Bronchial epithelial cell (primary cell): ENCODE measurements at places on chromosomes 1 and 21.

- DNase-seq, result no peak
Measured at GRCh38 chr1:214493126-214493796, 58.1 kb downstream of the PTPN14 start.

DNA sequence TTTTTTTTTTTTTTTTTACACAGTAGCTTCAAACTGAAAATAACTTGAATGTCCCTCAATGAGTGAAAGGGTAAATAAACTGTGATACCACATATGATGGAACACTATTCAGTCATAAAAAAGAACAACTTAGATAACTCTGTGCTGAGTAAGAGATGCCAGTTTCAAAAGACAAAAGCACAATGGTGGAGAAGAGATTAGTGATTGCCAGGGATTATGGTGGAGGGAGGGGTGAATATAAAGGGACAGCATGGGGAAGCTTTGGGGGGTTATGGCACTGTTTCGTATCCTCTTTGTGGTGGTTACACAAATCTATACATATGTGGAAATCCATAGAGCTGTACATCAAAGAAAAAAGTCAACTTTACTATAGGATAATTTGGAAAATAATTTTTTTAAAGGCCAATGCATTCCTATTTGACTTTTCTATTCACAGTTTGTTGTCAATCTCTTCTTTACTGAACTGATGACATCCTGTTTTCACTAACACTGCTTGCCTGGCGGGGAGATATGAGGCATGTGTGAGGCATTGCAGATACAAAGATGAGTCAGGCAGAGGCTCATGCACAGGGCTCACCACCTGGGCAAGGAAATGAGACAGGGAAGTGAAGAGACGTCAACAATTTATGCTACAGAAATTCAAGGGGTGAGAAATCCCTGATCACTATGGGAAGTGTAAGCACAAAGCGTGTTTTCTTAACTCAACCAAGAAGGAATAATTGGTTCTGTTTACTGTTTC lies 302.7 kb downstream of the DUSP10 start:
- DNase-seq, result peak; percentile 98

GRCh38 chr1:218983433-218983832 lies 190.2 kb upstream of the LYPLAL1 start:
- no peak for DNase-seq

- no peak for DNase-seq
Measured at GRCh38 chr1:220910021-220910420, 30.8 kb downstream of the HLX start.

DNA sequence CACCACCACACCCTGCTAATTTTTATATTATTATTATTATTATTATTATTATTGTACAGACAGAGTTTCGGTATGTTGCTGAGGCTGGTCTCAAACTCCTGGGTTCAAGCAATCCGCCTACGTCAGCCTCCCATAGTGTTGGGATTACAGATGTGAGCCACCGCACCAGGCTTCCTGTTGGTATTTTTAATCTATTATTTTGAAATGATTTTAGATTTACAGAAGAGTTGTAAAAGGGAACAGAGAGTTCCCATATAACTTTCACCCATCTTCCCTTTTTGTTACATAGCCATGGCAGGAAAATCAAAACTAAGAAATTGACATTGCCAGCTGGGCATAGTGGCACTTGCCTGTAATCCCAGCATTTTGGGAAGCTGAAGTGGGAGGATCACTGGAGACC lies 42.9 kb upstream of the CITED4 start:
- DNase-seq, result no peak

GRCh38 chr1:2412773-2413494 lies 570 bp upstream of the PEX10 start:
- no peak for DNase-seq

DNA sequence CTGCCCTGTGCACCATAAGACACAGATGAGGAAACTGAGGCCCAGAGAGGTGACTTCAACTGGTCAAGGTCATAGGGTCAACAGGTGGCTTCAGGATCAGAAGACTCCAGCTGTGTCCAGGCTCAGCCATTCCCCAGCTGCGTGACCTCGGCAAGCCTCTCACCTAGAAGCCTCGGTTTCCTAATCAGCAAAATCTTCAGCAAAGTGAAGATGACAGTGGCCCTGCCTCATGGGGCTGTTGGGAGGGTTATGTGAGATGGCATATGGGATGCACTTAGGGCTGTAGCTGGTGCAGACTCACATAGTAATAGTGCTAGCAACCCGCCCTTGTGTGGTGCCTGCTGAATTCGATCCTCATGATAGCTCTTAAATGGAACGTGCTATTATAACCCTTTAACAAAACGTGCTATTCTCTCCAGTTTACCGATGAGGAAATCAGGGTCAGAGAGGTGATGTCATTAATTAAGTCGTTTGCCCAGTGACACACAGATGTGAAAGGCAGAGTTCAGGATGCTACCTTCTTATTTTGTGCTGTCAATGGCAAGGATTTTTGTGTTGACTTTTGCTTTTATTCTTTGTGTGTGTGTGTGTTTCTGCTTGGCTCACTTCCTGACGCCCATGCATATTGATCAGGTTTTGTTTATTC lies 472.9 kb downstream of the MATN1 start:
- no peak for DNase-seq

- DNase-seq, result peak; percentile 55
Measured at GRCh38 chr1:20100632-20101355, 18.5 kb downstream of the PLA2G2D start.

- DNase-seq, result no peak
Measured at GRCh38 chr1:228362141-228362883, 44.3 kb downstream of the TRIM11 start.

- peak; percentile 100 for DNase-seq
Measured at GRCh38 chr1:222167111-222167510, 380.8 kb downstream of the HHIPL2 start.

GRCh38 chr21:41562101-41563000 lies 54.4 kb upstream of the TMPRSS2 start:
- DNase-seq, result no peak

GRCh38 chr1:46472498-46473181 lies 17.0 kb upstream of the DMBX1 start:
- no peak for DNase-seq

GRCh38 chr1:55836086-55836485 lies 620.9 kb upstream of the USP24 start:
- DNase-seq, result no peak
